ENCODE measurements at places on chromosomes 12 and 14.

DNA sequence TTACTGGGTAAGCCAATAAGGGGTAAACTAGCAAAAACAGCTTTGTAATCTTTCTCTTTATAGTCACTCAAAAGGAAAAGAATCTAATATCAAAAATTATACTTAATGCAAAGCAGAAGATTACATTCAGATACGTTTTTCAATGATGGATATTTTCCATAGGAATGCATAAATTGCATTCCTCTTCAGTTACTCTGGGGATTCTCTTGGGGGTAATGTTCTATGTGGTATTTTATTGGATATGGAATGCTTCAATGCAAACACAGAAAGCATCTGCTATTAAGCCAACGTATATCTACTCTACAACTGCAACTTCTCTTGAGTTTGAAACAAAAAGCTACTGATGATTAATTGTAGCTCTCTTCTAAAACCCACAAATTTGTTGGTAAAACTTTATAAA is 106.0 kb downstream of the SLC41A2 start:
- DNase-seq, result no peak

DNA sequence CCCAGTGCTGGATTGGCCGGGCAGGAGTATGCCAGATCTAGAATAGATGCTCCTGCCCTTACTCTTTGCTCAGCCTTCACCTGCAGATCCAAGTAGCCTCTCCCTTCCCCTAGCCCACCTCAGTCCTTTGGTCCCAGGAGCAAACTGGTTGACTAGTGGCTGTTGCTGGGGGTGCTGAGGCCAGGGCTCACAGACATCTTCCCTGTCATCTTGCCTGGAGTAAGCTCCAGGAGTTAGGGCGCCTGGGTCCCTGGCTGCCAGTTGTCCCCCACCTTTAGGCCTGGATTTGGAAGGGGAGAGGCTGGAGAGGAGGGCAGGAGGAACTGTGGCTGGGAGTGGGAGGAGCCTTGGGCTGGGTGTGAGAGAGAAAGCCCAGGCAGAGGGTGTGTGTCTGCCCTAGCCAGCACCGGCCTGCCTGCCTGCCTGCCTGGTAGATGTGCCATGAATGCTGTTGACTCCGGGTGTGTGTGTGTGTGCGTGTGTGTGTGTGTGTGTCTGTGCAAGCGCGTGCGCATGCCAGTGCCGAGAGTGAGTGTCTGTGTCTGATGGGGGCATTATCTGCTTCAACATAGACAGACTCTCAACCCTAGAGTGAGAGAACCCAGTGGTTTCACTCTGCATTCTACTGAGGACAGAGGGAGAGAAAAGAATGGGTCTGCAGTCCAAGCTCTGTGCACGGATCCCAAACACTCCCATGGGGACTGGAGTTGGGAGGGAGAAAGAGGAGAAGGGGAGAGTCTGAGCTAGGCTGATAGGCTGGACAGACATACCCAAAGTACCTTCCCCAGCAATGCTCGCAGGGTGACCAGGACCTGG is 845 bp upstream of the RARG start:
- peak; percentile 28 for DNase-seq

DNA sequence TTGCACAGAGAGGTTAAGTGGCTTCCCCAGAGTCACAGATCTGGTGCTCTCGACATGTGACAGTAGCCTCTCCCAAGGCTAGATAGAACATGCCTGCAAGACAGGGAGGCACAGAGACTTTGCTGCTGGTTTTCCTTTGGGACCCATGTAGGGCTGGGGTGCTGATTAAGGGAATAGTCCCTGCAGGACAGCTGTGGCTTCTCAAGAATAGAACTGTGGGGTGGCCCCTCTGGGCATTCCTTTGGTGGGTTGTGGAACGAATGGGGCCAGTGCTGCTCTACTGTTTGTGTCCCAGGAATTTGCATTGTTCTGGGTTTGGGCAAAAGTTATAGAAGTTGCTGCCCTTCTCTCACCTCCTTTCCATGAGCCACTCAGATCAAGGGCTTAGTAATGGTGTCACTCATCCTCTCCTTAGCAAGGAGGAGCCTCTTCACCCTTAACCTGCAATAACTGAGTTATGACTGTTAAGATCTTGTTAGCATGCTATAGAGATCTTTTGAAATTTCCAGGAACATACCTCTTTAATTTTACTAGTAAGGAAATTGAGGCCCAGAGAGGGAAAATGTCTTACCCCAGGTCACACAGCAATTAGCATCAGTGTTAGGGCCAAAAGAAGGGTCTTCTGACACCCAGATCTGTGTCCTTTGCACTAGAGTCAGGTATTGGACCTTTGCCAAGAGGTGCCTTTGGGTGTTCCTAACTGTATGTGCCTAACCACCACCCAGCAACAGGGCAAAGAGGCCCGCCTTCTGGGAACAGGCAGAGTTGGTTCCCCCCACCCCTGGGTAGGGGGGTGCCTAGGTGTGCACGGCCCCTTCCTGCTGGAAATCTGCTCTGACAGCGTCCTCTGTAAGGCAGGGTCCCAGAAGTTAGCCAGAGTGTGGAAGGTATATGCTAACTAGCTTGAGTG is 31.4 kb downstream of the CD9 start:
- no peak for DNase-seq

GRCh38 chr12:673849-674248 is 10.6 kb upstream of the NINJ2 start:
- no peak for DNase-seq

GRCh38 chr14:104178279-104178678 is 39.9 kb downstream of the KIF26A start:
- DNase-seq, result no peak

DNA sequence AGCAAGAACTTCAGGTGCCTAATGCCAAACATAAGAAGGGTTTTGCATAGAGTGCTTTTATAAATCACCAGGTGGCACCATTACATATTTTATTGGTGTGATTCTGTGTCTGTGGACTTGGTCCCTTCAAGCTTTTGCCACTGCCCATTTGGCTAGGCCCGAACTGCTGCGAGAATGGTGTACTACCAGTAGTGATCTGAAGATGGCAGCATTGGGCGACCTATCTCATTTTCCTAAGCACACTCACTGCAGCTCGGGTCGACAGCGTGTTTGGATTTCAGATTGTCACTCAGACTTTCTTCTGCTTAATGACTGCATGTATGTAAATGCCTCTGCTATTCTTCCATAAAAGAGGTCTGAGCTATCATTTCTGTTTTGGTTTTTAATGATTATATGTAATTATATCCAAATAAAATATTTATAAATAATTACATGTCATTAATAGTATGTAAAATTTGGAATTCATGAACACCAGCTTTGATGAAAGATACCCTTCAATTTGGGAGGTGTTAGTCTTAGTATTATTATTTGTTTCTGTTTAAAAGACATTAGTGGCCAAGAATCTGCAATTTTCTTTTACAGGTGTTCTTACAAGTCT is 78.5 kb downstream of the TPH2 start:
- DNase-seq, result peak; percentile 14

DNA sequence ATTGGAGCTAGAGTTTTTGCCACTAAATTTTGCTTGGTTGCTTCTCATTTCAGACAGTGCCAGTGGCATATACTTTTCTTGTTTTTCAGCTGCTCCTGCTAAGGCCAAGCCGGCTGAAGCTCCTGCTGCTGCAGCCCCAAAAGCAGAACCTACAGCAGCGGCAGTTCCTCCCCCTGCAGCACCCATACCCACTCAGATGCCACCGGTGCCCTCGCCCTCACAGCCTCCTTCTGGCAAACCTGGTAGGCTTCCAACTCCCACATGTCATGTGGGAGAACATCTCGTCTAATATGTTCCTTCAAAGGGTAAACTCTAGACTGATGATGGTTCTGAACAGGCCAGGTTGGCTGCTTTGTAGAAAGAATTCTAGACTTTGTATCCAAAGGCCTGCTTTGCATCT is 11.0 kb downstream of the DLST start:
- DNase-seq, result no peak

DNA sequence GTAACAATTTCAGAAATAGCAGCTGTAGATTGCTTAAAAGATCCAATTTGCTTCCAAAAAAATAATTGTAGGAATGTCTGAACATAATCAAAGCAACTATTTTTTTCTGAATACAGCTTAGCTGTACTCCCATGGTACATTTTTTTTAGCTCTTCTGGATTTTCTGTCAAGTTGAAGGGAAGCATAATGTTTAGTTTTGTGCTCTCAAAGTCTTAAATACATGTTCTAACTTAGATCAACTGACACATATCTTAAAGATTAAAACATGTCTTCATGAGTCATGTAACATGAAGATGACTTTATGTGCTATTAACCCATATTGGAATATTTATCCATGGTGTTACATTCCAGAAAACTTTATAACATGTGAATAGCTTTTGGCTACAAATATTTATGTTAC is 255.7 kb downstream of the BTG1 start:
- DNase-seq, result no peak

- no peak for DNase-seq
These were observed 269.7 kb downstream of the FLRT2 start for GRCh38 chr14:85799668-85800067.

- DNase-seq, result no peak
These were observed 10.6 kb downstream of the VWF start for GRCh38 chr12:6113691-6114475.

DNA sequence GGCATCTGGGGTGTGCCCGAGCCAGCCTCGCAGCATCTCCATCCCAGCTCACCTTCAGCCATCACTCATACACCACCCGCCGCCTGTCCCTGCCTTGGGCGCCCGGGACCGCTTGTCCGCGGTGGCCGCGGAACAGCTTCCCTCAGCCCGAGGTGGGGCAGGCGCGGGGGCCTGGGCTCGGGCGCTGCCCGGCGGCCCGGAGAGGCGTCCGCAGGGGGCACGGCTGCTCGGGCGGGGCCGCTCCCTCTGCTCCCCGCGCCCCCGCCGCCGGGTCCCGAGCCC is 430 bp downstream of the SLC41A2 start:
- peak; percentile 26 for DNase-seq

GRCh38 chr14:29672831-29673230 is 254.8 kb downstream of the PRKD1 start:
- DNase-seq, result no peak

GRCh38 chr14:20143911-20144310 is 5.3 kb downstream of the OR4N5 start:
- DNase-seq, result no peak

DNA sequence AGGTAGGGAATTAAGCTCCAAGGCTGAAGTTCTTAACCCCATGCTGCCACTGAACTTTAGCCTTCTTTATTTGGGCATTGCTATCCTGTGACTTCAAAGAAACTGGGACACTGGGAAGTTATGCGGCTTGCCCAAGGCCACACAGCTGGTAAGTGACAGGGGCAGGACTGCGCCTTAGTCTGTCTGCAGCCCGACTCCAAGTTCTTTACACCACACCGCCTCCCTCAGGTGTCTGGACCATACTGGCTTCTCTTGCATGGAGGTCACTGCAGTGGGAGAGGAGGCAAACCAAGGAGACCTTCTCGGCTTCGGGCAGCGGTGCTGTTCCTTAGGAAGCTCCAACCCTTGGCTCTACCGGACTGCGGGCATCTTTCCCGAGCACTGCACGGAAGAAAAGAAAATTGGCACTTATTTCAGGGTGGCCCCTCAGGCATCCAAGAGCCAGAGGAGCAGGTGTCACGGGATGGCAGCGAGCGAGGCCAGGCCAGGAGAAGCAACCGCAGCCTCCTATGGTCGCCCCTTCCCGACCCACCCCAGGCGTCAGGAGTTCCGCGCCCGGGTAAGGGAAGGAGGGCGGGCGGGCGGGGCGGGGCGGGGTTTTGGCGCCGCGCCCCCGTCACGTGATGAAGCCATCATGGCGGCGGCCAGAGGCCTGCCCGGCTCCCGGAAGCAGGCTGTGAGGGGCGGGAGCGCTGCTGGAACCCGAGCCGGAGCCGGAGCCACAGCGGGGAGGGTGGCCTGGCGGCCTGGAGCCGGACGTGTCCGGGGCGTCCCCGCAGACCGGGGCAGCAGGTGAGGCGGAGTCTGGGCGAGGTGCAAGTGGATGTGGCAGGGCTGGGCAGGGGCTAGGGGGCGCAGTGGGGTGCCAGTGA is 16.4 kb upstream of the ESPL1 start:
- peak; percentile 73 for DNase-seq

DNA sequence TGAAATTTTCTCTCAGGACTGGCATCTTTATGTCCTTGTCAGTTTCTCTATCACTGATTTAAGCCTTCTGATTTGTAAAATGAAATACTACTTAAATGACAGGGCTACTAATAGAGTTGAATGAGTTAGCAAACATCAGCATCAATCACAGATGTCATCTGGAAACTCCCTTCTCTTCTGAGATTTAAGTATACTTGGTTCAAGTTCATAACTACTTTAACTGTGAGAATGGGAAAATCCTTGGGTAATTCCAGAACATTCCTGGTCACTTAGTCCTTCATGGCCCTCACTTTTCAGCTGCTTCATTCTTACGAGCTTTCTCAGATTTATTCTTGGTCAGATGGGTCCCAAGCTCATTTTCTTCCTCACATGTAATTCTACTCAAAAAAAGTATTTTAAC is 1655.3 kb upstream of the FLRT2 start:
- no peak for DNase-seq

DNA sequence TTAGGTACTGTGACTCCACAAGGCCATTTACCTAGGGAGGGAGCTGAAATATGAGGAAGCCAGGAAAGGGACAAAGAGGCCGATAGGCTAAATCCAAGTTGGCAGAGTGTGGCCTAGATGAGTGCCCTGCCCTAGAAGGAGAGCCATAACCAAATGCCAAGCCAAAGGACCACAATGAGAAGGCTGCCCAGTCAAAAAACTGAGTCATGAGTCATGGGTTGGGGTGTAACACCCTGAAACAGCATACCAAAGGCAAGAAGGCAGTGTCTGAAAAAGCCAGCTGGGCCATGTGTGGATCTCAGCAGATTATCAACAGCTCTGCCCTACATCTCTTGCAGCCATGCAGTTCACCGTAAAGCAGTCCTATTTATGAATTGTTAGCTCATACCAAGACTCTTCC is 171.7 kb downstream of the PHLDA1 start:
- no peak for DNase-seq

GRCh38 chr14:83842547-83842946 is 1687.4 kb upstream of the FLRT2 start:
- DNase-seq, result no peak

DNA sequence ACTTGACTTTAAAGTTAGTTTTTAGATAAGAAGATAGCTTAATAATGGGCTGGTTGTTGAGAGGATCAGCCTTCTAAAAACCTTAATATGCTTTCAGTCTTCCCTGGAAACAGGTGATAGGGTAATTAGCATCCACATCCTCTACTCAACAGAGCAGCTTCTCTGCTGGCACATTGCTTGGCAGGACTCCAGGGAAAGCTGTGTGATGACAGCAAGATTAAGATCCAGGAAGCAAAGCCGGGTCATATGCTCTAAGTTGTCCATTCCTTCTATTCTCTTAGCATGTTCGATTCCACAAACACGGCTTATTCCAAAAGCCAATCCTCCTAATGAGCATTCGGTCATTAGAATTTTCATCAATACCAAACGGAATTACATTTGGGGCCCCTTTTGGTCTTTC is 87.0 kb downstream of the HMGA2 start:
- DNase-seq, result no peak

All from CD4-positive, CD25-positive, alpha-beta regulatory T cell (primary cell).